ENCODE measurements at places on chromosomes 13 and 19.

- no peak for DNase-seq
Measured at GRCh38 chr19:4523306-4524110, 5.2 kb upstream of the PLIN4 start.

GRCh38 chr13:94674609-94675348 lies 37.6 kb downstream of the SOX21 start:
- peak; percentile 7 for DNase-seq

GRCh38 chr19:46756544-46756888 lies 10.3 kb upstream of the STRN4 start:
- DNase-seq = no peak

- no peak for DNase-seq
Measured at GRCh38 chr13:50707628-50708027, 135.9 kb downstream of the DLEU7 start.

DNA sequence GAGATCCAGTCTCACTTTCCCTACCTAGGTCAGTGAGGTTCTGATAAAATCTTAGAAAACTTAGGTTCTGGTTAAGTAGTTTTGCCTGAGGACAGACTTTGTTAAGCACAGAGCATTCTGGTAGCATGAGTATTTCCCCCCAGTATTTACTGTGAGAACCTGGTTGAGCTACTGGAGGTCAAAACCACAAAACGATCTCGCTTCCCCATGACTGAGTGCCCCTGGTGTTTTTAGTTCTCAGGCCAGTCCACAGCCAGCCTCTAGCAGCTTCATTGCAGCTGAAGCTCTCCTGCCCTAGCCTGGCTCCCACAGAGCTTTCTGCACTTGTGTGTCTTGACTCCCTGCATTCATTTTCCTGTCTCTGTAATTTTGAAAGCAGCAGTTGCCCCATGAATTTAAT lies 1138.2 kb downstream of the UQCRFS1 start:
- no peak for DNase-seq

GRCh38 chr19:840519-841206 lies at the start of gene PRTN3:
Gene PRTN3 (plus strand): TSS chr19:840999. CDS start chr19:841009, 10 bp downstream.
- DNase-seq = no peak

DNA sequence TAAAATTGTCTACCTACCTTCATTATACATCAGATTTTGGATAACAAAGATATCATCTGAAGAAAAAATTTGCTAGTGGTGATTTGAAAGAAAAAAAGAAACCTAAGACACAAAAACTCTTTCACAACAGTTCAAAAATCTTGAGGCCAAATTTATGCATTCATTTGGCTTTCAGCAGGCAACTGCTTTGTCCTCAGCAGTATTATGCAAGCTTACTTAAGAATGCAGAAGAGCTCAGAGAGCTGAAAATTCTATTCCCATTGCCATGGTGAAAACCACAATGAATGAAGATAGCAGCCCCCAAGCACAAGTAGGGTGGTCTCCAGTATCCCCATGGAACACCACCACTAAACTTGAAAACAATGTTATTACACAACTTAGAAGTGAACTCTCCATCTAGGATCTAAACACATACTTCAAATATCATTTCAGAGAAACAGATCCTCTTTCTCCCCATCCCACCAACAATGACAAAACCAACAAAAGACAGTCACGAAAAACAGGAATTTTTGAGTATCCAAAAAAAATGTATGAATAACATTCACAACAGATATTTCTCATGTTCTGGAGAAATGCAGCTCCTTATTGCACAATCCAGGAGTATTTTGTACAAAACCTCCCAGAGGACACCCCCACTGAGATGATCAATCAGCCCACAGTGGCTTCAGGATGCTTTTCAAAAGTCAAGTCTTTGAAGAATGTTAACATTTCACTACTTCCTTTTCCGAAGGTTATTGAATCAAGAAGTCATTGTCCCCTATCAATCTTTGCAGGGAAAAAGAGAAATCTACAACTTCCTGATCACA lies 192.7 kb downstream of the LHFPL6 start:
- no peak for DNase-seq

GRCh38 chr13:104847922-104848321 lies 1687.5 kb downstream of the EFNB2 start:
- no peak for DNase-seq

- no peak for DNase-seq
Measured at GRCh38 chr13:101453784-101454201, 1.3 kb downstream of the ITGBL1 start.

GRCh38 chr13:97559981-97560380 lies 126.0 kb downstream of the RAP2A start:
- no peak for DNase-seq
